RPMI8226 (cell line): ENCODE measurements at places on chromosomes 2 and 18.

DNA sequence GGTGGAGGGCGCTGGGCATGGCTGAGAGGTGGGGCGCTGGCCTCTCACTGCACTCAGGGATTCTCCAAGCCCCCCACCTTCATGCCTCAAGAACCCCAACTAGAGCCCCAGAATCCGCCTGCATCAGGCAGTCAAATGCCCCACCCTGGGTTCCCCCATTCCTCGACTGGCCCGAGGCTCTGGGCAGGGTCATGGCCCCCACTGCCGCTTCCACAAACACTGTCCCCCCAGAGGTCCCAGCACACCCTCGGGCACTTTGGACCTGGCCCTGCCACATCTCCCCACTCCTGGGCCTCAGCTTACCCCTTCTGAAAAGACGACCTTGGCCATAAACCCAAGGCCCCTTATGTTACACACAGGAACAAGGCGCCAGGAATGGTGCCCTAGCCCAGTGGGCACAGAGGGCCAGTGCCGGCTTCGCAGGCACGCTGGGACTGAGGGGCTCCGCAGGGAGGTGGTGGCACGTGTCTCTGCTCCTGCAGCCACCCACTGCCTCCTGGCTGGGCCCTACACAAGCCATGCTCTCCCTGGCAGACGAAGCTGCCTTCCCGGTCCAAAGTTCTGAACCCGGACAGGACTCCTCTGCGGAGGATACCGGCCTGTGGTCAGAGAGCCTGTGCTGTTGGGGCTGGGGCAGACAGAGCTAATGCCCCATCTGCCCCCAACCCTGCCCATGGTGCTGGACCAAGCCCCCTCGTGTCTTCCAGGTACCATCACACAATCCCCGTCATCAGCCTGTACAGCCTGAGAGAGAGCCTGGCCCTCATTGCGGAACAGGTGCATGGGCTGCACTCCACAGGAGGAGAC lies 6.8 kb downstream of the AGXT start:
- no peak for DNase-seq

DNA sequence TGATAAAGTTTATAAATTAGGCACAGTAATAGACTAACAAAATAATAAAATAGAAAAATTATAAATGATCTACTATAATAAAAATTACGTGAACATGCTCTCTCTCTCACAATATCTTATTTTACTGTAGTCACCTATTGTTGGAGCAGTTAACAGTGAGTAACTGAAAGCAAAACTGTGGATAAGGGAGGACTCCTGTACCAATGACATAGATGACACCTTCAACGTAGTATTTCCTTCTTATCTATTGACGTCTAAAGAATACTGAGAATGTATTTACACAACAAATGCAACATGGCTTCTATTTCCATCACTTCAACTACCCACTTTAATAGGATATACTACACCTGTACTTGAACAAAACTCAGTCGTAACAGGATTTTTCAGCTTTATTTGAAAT lies 31.5 kb downstream of the HNRNPLL start:
- no peak for DNase-seq

DNA sequence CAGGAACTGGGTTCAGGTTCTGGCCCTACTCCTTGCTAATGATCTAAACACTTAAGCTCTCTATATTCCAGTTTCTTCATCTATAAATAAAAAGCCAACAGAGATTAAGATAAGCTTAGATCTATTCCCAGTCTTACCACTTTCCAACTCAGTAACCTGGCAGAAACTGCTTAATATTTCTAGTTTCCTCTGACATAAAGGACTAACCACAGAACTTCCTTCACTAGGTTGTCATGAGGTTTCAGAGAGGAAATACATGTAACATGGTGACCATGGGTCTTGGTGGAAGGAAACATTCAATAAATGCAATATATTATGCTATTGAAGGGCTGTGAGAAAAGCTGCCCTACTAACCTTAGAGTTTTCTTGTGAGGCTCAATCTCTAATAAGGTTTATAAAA lies 114.4 kb upstream of the PDE1A start:
- DNase-seq, result no peak

GRCh38 chr2:20077411-20077940 lies 26.0 kb upstream of the LAPTM4A start:
- DNase-seq, result peak; percentile 41

- DNase-seq, result no peak
These were observed 3.5 kb downstream of the PER2 start for GRCh38 chr2:238284802-238285515.

- DNase-seq, result no peak
These were observed 69.1 kb upstream of the AFF3 start for GRCh38 chr2:100211521-100211920.

- no peak for DNase-seq
These were observed 28.2 kb downstream of the SDC1 start for GRCh38 chr2:20196657-20197161.

GRCh38 chr2:197857476-197858107 lies 53.2 kb downstream of the PLCL1 start:
- DNase-seq, result no peak

DNA sequence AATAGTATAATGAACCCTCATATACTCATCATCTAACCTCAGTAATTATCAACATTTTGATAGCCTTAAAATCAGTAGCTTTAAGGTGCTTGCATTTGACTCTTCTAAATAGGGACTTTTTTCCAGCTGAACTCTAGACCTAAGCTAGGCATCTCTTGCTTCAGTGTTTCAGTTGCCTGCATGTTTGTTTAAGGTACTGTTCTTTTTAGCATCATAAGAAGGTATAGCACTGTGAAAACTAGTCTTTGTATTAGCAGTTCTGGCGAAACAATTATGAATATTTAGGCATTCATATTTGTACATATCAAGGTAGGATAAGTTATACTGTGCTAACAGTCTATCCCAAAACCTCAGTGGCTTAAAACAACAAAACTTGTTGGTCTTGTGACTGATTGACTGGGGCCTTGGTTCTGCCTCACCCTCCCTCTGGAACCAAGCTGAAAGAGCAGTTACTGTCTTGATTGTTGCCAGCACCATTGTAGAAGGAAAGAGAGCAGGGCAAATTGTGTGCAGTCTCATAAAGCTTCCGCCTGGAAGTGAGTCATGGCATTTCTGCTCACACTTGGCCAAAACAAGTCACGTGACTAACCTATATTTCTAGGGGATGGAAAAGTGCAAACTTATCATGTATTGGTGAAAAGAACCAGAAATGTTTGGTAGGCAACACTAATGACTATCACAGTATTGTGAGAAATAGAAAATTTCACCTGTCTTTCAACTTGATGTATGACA lies 24.3 kb downstream of the GALNT1 start:
- DNase-seq, result no peak

DNA sequence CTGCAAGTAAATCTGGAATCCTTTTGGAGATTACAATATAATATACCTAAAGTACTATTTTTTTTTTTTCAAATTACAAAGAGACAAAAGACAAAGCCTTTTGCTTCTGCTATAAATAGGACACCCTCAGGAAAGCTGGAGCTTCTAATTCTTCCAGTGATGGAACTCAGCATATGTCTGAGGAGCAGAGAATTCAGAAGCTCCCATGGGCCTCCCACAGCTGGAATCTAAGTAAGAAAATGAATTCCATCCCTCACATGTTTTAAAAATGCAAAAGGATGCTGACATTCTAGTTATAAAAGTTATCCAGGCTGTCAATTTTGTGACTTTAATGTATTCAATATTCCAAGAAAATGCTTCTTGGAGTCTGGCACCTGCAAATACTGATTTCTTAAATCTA lies 571.3 kb upstream of the LRRTM4 start:
- no peak for DNase-seq

GRCh38 chr18:76956648-76957047 lies 134.3 kb downstream of the ZNF236 start:
- no peak for DNase-seq

DNA sequence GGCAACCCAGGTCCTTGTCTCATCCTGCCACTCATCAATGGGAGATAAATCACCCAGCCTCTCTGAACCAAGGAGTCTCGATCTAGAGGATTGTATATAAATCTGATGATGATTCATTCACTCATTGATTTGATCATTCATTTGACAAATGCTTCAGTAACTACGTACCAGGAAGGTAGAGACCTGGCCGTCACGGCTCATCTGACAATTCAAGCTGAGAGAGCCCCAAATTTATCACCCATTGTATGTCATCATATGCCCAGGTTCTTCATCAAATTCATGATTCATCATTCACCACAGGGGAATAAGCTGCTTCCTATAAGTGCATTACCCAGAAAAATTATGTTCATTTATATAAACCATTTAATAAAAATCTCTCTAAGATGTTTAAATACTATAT lies 116.9 kb downstream of the FAM161A start:
- DNase-seq, result no peak

DNA sequence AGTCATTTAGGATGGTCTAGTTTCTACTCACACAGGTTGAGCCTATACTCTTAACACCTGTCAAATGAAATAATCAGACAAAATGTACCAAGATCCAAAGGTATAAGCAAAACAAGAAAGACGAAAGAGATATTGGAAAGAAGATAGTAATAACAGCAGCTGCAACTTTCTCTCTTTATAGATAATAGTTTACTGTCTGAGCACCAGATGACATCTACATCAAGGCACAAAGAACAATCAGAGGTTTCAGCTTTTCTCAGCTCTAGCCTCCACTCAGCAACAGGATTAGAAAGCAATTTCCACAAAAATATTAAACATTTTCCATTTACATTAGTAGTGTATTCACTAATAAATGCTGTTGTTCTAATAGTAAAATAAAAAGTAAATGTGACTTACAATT lies 66.3 kb downstream of the RTTN start:
- no peak for DNase-seq

GRCh38 chr2:32248299-32248698 lies 16.4 kb downstream of the NLRC4 start:
- DNase-seq, result no peak

GRCh38 chr2:172223601-172224054 lies 120.9 kb upstream of the DLX2 start:
- DNase-seq, result no peak

DNA sequence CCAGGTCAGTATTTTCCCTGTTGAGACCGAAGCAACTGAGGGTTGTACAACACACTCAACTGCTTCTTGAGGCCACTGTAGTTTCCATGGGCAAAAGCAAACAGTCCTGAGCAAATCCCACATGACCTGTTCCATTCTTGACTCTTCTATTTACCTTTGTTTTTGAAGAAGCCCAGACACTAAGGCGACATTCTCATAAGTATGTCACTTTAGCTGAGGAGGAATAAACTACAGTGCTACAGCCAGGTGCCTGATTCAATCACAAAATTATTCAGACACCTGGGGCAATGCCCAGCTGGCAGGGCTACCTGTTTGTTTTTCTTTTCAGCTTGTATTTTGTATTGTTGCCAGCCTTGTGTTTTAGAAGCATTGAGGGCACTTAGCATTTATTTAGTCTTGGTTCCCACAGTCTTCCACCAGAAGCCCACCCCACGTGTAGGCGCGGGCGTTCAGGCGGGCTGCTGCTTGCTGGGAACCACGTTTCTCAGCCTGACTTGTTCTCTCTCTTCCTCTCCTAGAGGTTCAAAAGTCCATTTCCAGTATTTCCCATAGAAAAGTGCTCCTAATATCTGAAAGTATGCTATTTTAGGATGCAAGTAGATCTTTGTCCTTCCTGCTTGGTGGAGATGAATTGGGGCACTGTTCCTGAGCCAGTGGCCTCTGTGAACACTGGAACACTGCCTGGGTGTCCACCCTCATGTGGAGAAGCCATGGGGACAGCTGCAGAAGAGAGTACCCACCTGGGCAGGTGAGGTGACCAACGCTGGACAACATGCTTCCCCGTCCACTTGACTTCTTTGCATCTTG lies 99.0 kb upstream of the COPS8 start:
- no peak for DNase-seq

DNA sequence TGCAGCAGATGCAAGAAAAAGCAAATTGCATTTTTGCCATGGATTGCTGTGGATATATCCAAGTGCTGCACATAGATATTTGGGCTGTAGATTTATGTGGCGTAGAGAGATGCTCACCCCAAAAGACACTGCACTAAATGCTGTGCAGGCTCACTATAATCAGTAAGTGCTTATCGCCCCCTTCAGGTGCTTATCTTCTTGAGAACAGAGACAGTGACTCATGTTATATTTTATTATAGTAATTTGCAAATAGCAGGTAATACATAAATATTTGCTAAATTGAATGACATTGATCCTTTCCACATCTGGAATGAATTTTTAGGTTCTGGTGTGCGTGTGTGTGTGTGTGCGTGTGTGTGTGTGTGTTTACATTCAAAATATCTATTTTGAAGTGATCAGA lies 36.8 kb upstream of the PLEKHM3 start:
- peak; percentile 41 for DNase-seq

DNA sequence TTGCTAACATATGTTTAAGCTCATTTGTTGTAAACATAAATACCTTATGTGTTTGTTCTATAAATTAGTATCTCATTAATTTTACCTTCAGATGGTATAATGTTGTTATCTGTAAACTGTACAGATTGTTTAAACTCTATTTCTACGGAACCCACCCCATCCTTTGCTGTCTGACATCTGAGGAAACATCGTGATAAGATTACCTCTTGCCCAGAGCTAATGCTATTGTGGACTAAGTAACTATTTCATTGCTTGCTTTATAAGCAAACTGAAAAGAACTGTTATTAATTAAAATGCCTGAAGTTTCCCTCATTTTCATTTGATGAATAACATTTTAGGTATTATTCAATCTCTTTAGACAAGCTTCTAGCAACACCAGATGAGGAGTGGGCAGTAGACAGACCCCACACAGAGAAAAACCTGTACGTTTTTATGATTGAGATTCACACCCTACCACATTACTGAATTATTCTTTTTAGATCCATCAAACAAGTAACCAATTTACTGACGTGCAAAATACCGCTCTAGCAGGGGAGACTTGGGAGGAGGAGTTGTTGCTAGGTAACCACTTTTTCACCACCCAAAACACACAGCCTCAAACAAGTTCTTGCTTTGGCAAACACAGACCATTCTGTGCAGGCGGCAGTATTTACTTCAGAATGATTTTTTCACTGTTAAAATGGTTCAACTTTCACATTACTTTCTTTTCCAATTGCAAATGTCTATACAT lies 1.9 kb upstream of the SYT4 start:
- peak; percentile 37 for DNase-seq

GRCh38 chr2:20972110-20972509 lies 71.8 kb downstream of the APOB start:
- no peak for DNase-seq
